ENCODE measurements at places on chromosomes 11 and 22.

GRCh38 chr11:93850594-93851018 lies at the start of gene VSTM5:
TSS of gene VSTM5 (minus strand) at chr11:93850618. CDS start at chr11:93850502, 116 bp downstream.
- no peak for DNase-seq

DNA sequence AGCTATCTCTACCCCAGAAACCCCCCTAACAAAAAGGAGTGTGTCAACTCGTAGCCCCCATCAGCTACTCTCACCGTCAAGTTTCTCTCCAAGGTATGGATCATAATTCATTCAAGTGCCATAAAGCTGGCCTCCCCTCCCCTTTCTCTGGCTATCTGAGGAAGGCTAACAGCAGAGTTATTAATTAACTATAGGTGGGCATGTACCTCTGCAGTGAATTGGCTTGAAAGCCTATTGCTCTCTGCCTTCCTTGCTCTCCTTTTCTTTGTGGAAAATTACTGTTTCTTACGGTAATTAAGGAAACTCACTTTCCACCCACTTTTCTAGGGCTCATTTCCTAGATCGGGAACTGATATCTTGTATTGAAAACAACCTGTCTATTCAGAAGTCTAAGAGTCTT lies 14.1 kb downstream of the POLA2 start:
- DNase-seq = no peak

GRCh38 chr11:122156940-122157382 lies 40.9 kb upstream of the BLID start:
- DNase-seq = no peak

GRCh38 chr11:64859542-64860414 lies 15.3 kb upstream of the CDC42BPG start:
- DNase-seq = no peak

GRCh38 chr22:22122348-22123117 lies 122.1 kb upstream of the VPREB1 start:
- DNase-seq = no peak

GRCh38 chr11:34626393-34626792 lies 5.5 kb downstream of the EHF start:
- no peak for DNase-seq

GRCh38 chr11:22449441-22449840 lies 111.3 kb downstream of the SLC17A6 start:
- DNase-seq = peak; percentile 60

DNA sequence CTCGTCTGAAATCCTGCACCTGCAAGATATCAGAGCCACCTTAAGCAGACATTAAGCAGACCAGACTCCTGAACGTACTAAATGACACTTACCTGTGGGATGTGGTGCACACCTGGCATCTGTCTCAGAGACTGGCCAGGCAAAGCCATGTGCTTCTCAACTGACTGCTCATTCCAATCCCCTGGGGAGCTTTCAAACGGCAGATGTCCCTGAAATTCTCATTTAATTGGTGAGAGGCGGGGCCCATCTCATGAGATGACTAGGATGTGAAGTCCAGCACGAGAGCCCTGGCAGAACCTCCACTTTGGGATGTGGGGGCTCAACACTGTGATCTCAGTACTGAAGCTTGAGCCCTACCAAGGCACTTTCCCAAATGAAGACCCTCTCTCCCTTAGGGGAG lies 84.9 kb upstream of the HMGXB4 start:
- no peak for DNase-seq

GRCh38 chr11:875769-876301 lies 33.2 kb downstream of the TSPAN4 start:
- DNase-seq = no peak

DNA sequence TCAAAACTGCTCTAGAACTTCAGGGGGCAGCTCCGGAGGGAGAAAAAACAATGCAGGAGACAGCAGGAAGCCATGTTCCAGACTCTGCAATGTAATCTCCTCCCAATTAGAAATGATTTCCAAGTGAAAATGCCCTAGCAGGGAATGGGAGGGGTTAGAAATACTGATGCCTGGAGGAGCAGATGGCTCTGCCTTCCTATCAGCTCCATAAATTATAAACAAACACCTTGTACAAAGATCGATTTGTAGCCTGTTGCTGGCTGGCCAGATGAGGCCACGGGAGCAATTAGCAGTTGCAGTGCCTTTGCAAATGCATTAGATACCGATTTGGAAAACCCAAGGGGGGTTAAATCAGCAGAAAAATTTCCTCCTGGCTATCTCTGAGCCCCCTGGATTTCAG lies 46.6 kb upstream of the CHRM4 start:
- no peak for DNase-seq

GRCh38 chr22:40521046-40521445 lies 115.5 kb downstream of the MRTFA start:
- DNase-seq = no peak

DNA sequence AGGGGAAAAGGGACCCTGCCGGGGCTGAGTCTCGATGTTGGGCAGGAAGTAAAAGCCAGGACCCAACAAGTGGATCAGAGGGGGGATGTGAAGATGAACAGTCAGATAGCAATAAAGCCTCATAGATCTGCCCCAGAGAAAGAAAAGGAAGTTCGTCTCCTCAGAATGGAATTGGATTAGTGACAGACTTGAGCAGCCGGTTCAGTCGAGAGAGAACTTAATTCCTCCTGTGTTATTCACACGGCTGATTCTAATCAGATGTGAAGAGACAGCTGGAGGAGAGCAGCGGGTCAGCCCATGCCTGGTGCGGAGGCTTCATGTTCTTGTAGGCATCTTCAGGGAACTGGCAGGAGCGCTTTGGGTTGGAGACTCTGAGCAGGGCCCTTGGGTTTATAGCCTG lies 29.3 kb upstream of the CABP7 start:
- no peak for DNase-seq

GRCh38 chr11:134670961-134671370 lies 258.9 kb upstream of the B3GAT1 start:
- DNase-seq = no peak

GRCh38 chr11:66312549-66313320 lies 4.1 kb downstream of the CD248 start:
- peak; percentile 99 for DNase-seq

- DNase-seq = no peak
Measured at GRCh38 chr11:78791254-78791653, 216.6 kb upstream of the NARS2 start.

DNA sequence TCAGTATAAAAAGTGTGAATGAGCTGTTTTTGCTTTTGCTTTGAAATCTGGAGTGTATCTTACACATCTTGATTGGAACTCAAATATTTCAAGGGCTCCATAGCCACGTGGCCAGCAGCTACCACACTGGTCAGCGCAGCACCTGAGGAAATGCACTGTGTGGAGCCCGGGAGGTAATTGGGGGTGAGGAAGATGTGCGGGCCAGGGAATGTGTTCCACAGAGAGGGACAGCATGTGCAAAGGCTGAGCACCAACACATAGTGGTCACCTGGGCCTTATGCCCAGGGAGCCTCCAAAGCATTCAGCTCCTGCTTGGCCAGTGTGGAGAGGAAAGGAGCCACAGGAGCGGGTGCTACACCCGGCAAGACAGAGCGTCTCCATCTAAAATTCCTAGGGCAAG lies 20.8 kb downstream of the RELT start:
- DNase-seq = no peak

DNA sequence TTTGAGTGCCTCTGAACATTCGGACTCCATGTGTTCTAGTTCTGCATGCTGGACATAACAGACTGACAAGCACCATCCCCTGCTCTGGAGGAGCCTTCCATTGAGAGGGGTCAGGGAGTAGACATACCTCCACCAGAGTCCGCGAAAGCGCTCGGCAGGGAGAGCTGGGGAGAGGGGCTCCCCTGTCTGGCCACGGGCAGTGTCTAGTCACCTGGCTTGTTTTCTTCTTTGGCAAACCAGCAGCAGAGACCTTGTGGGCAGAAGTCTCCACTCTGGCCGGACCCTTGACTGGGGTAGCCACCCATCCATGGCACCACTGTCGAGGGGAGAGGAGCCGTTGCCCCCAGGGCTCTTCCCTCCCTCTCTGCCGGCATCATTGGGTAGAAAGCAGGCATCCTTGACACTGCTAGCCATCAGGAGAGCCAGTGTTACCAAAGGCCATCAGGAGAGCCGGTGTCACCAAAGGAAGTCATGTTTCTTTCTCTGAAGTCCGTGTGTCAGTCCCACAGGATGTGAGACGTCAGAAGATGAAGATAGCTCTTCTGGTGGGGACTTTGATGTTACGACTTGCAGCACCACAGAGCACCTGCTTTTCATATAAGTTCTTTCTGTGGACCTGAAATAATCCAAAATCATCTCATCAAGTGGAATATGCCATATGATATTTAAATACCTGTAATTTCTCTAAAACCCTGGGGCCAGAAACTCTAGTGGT lies 305.6 kb downstream of the TBC1D22A start:
- DNase-seq = no peak

DNA sequence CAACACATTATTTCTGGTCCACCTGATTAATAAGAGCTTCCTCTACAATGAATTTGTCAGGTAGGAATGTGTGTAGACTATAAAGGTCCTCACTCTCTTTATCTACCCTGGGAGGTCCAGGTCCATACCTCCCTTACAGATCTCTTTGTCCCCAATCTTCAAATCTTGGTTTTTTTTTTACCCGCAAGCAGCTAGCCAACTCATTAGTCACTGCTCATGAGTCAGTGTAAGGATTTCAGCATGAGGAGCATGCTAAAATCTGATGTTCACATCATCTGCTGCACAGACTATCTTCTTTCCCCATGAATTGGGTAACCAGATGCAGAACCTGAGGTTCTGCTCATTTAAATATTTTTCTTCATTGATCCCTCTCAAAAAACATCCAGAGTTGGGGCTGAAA lies 397.0 kb upstream of the ISX start:
- no peak for DNase-seq

DNA sequence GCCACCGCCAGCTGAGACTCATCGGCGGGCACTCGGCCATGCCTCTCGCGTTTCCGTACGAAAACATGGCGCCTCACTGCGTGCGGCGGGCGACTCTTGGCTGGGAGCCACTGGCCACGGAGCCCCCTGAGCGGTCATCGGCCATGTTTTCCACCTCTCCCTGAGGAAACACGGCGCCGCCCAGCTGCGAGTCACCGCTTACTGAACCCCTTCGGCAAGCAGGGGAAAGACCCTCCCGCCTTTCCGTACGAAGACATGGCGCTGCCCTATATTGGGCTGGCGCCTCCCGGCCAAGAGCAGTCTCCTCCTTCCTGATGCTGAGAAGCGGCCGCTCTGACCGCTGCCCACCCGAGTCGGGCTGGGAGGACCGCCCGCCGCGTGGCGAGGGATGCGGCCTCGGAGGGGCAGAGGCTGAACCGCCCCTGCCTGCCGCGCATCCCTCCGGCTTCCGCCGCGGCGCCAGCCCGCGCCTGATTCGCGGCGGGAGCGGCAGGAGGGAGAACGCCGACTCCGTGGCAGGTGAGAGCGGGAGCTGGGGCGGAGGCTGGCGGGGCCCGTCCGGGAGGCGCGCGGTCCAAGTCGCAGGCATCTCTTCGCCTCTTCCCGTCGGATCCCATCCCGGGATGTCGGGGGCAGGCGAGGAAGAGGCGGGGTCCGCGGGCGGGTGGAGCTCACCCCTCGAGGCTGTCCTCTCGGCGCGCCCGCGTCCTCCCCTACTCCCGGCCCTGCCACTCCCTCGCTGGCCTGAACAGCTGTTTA lies at the start of gene TCP11L1:
TCP11L1 (plus strand) TSS at position 299 of the 759 bp plus-strand sequence. CDS start 4,202 bp downstream, outside the sequence.
- peak; percentile 95 for DNase-seq

DNA sequence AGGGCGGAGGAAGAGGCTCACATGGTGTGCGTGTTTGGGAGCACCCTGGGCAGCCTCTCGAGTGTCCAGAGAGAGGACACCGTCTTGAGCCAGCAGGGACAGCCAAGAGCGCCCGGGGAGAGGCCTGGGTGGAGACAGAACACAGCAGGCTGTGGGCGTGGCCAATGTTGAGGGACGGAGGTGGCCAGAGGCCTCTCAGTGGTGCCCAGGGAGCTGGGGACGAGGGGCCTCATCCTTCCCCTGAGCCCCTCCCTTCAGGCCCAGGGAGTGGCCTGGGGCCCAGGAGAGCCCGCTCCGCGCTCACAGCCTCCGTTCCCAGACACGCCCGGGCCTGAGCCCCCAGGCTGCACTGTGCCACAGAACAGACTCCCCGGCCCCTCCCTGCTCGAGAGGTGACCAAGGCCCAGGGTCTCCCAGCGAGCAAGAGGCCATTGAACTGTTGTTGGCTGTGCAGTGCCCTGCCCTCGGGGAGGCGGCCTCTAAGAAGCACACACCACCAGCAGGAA lies 48.4 kb downstream of the CDKN1C start:
- peak; percentile 65 for DNase-seq

- DNase-seq = no peak
Measured at GRCh38 chr11:4491878-4492606, 9.6 kb downstream of the OR52K1 start.
